ENCODE measurements at places on chromosomes 6 and 20.

- no peak for DNase-seq
Measured at GRCh38 chr6:13398421-13398994, 70.2 kb upstream of the TBC1D7 start.

GRCh38 chr6:169965657-169966311, 214.4 kb downstream of the ERMARD start:
- DNase-seq: no peak

DNA sequence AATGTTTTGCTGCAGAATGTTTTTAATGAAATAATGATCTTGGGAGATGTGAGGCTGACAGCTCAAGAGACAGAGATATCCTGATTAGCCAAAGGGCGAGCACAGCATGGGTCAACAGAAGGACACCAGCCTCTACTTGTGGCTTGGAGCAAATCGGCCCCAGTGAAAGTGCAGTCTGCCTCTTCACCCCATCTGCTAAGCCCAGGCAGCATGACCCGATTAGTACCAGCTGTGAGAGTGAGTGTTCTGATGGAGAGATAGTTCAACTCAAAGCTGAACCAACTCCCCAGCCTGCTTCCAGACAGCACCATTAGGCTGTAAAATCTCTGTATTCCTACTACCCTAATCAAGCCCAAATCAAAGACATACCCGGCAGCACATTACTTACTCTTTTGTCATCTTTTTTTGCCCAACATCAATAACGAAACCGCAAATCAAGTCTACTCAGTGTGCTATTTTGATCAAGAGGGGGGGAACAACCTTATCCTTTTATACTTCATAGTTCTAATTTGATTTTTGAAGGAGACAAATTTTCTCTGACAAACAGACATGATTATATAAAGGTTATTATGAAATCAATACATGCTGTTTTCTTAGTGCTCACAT, 514.1 kb upstream of the NRSN1 start:
- DNase-seq: no peak

- no peak for DNase-seq
Measured at GRCh38 chr6:33432546-33432945, 12.7 kb downstream of the SYNGAP1 start.

GRCh38 chr6:72724545-72724944, 102.7 kb downstream of the KCNQ5 start:
- no peak for DNase-seq

DNA sequence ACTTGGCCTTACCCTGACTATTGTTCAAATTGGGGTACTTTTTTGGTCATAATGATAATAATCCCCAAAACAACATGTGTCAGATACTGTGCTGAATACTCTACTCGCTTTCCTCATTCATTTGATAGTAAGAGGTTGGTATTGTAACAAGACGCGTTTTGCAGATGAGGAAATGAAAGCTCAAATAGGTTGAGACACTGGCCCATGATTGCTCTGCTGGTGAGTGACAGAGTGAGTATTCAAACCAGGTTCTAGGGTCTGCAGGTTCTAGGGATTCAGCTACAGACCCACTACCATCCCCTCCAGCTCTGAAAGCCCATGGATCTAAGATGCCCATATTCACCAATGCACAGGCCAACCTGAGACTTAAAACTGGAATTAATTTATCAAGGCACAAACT, 1.3 kb upstream of the ENPP4 start:
- no peak for DNase-seq

- no peak for DNase-seq
Measured at GRCh38 chr6:22296936-22297335, at the start of gene PRL. Gene PRL (minus strand): TSS chr6:22297036. CDS start chr6:22296982, 54 bp downstream.

- DNase-seq: no peak
Measured at GRCh38 chr6:43494766-43495165, 15.4 kb downstream of the LRRC73 start.

DNA sequence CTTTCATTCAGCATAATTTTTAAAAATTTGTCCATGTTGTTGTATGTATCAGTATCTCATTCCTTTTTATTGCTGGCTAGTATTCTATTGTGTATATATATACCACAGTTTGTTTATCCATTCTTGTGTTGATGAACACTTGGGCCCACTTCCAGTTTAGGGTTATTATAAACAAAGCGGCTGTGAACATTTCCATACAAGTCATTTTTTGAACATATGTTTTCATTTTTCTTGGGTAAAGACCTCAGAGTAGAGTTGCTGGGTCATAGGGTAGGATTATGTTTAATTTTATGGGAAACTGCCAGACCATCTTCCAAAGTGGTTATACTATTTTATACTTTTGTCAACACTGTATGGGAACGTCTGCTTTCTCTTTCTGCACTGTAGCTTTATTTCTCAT, 55.3 kb downstream of the RBM24 start:
- peak; percentile 67 for DNase-seq

DNA sequence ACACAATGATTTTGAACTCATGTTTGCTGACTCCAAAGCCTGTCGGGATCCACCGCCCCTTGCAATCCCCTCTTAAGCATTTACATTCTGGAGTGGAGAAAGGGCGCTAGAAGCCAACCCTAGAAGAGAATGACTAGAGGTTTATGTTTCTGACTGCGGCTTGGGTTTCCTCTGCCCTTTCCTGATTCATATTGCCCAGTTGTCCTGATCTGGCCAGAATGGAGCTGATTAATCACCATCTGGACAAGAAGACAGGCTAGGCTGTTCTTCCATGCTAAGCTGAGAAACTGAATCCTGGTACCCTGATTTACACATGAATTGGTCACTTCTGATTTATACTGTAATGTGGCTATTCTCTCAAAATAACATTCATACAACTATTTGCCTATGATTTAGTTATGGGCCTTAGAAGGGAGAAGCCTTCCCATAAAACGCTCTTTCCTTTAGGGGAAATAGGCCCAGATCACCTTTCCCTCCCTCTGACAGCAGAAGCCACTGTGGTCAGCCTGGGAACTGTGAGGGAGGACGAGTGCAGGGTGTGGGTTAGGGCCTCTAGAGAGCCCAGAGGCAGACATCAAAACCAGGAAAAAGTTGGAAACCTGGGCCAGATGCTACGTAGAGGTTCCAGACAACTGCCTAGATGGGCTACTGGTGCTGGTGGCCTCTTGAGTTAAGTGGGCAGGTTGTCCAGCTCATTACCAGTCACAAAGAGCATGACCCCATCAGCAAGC, 199.2 kb upstream of the PRDM1 start:
- no peak for DNase-seq

DNA sequence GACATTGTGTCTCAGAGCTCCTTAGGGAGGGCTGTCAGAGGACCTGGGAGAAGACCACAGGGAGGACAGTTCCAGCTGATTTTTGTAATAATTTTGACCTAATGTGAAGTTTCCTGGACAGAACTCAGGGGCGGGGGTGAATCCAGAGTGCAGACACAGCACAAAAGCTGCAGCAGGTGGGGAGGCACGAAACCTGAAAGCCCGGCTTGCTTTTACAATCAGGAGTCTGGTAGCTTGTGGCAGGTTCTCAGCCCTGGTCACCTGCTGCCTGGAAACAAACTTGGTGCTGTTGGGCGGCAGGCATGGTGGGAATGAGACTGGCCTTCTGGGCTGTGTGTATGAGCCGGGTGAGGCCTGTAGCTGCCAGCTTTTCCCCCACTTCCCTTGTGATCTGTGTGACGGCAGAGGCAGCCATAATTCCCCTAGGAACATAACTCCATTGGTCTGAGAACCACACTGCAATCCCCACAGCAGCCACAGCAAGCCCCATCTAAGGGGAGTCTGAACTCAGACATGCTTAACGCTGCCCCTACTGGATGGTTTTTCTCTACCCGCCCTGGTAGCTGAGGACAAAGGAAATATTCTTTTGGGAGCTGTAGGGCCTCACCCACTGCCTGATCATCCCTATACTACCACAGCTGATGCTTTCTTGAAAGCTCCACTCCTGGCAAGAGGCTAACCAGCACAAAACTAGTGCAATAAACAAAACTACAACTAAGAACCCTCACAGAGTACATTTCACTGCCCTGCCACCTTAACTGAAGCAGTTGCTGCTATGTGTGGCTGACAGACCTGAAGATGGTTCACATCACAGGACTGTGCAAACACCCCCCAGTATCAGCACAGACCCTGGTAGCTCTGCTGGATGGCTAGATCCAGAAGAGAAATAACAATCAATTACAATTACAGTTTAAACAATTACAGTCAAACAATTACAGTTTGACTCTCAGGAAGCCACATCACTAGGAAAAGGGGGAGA, 1055.1 kb upstream of the GJE1 start:
- DNase-seq: peak; percentile 46

DNA sequence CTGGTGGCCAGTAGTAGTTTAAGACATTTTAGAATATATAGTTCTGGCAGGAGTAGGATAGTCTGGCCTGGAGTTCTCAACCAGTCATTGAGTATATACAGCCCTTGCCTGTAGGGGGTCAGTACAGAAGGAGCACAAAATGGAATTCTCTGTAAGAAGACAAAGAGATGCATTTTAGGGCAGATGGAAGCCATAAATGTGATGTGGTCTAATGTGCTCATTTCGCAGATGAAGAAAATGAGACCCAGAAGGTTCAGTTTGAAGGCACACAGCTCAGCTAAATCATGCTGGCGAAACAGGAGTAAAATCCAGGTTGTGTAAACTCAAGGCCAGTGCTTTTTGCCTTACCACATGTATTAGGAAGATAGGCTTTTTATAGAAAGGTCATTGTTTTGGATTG, 29.6 kb downstream of the QKI start:
- DNase-seq: no peak

DNA sequence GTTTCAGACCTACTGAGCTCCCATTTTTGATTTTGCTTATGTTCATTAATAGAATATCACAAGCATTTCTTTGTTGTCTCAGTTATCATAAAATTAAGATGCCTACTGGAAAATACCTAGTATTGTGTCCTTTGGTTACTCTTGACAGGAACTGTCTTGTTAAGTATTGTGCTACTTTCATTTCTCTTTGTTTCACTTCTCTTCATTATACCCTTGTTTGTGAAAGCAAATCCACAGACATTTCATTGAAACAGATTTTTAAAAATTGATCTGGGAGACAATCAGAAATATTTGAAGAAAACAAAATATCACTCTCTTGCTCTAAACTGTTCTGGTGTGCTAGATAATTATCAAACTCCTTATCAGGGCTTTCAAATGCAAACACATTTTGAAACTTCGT, 290.5 kb upstream of the EYS start:
- no peak for DNase-seq

DNA sequence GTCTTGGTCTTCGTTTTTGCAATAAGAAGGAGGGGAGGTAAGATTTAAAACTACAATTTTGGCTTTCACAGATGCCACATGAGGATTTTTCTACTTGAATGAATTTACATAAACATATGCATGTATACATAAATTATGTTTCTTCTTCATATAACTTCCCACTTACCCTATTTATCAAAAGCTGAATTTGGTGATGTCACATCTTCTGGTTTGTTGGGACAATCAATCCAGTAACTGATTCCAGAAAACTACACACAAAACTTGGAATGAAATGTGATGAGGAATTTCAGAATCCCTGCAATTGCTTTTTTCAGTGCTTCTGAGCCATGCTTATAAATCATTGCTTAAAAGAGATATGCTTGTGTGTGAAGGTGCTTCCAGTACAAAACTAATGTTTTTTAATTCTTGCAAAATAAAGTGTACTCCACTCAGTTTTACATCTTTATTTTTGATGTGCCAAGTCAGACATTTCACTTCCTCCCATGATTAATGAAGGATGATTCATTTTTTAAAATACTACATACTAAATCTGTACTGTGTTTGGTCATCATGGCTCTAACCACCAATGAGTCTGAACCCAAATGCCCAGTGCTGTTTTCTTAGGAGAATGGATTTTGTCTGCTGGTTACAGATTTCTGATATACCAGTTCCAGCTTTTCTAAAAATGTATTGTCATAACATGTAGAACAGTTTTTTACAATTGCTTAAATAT, 32.1 kb upstream of the RIN2 start:
- DNase-seq: peak; percentile 10

GRCh38 chr6:54874349-54875048, 27.9 kb downstream of the FAM83B start:
- no peak for DNase-seq

DNA sequence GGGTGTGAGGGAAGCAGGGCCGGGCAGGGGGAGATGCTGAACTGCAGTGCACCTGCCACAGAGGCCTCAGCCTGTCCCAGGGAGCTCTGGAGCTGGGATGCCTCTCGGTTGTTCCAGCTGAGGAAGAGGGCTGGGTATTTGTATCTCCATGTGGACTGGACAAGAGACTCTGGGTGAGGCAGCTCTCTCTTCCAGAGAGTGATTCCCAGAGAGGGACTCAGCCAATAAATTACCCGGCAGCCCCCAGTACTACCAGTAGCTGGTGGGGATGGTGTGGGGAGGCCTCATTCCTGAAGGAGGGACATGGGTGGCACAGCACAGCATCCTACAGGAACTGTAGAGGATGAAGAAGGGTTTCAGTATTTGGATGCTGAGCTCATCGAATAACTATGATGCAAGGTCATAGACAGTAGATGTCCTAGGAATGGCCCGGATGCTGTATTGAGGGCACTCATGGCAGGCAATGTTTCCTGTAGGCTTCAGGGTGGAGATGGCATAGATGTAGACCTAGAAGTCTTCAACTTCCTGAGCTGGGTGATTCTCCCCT, 1.4 kb downstream of the FGD2 start:
- no peak for DNase-seq

DNA sequence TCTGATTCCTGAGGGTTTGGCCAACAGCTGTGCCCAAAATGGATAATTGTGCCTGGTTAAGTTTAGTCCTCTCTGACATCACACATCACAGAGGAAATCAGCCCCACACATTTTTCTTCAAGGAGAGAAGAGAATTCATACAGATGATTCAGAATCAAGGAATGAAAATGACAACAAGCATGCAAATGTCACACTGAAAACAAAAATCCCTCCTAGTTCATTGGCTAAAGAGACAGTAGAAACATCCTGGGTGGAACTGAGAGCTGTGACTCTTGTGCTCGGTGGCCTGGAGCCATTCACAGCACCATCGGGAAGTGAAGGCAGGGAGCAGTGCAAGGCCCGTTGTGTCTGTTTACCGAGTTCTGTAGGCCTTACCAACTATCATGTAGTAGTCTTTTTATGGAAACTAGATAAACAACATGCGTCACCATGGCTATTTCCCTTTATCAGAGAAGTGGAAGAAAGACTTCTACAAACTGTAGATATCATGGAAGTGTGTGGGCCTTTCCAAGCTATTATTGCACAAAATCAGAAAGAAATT, 81.7 kb upstream of the TENT5A start:
- DNase-seq: peak; percentile 61

DNA sequence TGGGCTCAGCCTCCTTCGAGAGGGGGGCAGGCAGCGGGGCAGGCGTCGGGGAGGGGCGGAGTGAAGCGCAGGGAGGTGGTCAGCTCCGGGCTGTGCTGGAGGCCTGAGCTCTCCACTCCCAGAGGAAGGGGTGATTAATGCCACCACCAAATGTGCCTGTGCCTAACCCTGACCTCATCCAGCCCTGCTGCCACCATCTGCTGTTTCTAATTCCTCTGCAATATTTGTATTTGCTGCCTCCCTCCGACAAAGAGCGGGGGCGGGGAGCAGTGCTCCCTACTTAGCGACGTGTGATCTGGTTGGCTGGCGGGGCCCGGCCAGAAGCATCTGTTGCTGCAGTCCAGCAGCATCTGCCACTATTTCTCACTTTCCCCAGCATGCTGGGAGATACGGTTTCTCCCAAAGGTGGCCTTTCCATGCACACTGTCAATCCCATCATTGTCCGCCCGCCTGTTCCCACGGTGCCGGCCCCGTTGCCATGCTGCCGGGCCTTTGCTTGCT, 47.0 kb downstream of the DLL1 start:
- DNase-seq: peak; percentile 26

GRCh38 chr20:52039790-52040189, 151.8 kb downstream of the ZFP64 start:
- DNase-seq: no peak

- DNase-seq: no peak
Measured at GRCh38 chr6:47852727-47853126, 70.9 kb downstream of the OPN5 start.

Measured in choroid plexus epithelial cell (primary cell).